HuH-7 (cell line): ENCODE measurements at places on chromosomes 5 and 9.

GRCh38 chr9:129483415-129484351 is 137.2 kb downstream of the C9orf50 start:
- DNase-seq = peak; percentile 85

DNA sequence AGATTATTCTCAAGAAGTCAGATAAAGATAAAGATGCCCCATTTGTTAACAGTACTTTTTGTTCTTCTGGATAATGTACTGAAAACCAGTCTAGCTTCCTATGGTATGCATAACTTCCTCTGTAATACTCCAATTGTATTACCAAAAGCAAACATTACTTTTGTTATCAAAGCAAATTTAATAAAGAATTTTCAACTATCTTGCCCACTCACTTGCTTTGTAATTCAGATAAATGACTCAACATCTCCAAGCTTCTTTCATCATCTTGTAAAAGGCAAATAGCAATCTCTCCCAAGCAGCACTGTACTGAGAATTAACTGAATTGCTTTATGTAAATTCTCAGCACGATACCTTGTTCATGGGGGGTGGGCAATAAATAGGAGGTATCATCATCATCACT is 98.3 kb downstream of the NFIB start:
- DNase-seq = no peak

- no peak for DNase-seq
Observed at GRCh38 chr9:130399768-130400167, 45.0 kb upstream of the ASS1 start.

DNA sequence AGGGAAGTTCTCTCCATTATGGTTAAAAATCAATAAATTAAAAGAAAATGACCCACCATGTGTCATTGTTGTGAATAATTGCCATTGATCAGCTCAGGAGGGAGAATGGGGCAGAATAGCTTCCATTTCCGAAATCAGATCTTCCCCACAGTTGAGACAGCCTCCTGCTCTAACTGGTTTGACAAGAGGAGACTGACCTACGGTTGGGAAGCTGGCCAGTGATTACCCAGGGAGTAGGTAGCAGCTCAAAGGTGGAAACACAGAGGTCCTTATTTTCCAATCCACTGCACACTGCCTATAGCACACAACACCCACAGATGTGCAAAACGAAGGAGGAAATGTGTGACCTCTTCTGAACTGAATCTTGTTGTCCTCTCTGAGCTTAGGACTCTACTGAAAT is 69.0 kb upstream of the DAPK1 start:
- DNase-seq = no peak

DNA sequence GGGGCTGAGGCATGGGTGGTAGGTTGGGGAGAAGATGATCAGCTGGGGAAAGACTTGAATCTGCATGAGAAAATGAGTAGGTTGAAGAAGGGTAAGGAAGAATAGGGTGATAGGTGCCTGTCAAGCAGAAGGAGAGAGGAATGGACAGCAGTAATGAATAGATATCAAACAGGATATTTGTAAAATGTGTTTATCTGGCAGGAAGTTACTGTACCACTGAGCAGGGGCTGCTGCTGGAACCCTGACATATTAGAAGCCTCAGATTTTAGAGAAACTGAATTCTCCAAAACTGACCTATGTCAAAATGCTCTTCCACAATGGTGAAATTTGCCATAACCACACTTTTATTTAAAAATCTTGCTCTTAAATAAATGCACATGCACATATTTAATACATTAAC is 41.0 kb downstream of the CCDC192 start:
- no peak for DNase-seq

DNA sequence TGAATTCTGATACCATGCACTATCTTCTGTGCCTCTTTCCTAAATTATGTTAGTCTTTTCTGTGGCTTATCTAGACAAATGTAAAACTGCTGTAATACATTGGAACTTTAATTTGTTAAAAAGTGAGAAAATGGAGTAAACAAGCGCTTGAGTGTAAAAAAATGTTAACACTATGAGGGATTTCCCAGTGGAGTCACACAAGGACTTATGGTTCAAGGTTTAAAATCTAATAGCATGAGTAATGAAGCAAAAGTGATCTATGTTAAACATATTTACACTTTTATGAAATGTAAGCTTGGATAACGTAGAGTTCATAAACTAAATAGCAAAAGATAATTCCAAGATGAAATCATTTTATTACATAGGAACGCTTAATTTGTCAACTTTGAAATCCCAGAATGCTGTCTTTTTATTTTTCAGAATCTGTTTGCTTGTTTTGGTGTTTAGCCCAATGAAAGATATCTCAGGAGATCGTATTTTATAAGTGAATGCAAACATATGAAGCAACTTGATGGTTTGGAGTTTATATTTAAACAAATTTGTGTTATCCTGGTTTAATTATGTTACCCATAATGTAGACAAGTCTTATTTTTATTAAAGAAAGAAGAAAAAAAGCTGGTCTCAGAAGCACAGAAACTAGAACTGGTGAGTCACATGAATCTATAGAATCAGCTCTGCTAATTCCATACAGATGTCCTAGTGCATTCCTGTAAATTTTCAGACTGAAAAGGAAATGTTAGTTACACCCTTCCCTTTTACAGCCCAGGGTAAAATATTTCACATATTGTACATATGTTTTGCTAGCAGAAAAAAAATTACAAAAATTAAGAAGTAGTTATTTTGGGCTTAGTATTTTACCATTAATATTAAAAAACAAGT is 34.2 kb upstream of the FBN2 start:
- DNase-seq = no peak

DNA sequence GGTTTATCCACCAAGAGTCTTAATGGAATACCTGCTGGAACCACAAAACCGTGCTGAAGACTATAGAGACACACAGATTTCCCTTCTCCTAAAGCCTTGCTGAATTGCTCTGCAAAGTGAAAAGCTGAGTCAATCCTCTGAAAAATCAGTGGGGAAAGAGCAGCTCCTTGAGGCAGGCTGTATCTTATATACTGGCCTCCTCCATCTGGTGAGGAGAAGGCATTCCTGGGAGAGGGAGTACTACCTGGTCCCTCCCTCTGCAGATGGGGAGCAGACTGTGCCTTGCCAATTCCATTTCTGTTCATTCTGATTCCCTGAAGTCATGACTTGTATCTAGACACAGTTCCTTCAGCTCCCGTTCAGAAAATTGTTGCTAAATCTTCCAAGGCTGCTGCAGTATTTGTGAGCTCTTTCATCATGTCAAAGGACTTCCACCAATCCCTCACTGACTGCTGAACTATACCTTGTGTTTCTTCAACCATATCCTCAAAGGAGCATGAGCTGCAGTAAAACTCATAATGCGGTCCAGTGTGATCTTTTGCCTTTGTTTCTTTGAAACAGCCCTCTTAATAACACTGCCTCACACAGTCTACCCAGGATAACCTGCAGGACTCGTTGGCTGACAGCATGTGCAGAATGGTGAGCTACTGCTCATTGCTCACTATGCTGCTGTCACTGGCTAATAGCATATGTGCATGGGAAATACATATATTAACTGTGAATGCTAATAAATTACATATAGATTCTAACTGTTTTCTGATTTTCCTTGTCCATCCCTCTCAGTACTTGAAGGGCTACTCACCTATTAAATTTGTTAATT is 84.5 kb downstream of the FOXD1 start:
- DNase-seq = no peak

DNA sequence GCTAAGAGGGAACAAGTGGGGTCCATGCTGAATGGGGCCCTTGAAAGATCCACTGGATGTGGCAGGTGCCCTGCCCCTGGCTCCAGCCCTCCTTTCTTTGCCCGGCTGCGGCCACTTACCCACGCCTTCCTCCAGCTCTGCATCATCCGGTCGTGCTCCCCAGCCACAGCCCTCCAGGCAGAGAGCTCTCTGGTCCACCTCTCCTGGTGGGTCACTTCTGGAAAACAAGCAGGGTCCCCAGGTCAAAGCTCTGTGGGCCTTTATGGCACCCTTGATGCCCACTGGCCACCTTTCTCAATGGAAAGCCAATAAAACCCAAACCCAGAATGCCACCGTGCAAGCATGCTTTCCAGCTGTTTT is 45.0 kb downstream of the SECISBP2 start:
- no peak for DNase-seq

DNA sequence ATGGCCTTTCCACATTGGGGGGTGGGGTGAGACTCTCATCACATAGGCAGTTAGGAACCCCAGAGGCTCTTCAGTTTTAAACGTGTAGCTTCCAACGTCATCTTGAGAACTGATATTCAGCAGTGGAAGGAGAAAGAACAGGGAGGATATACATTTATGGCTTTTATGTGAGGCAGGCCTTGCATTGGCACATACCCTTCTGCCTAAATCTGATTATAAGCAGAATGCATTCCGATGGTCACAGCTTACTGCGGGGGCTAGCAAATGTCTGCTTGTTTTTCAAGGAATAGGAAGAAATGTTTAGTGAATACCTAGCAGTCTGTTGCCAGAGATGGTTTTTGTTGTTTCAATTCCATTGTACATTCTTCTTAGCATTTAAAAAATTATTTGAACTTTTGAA is 98.9 kb upstream of the DHFR start:
- DNase-seq = no peak

- no peak for DNase-seq
Observed at GRCh38 chr9:120265791-120266190, 314.2 kb downstream of the CDK5RAP2 start.

DNA sequence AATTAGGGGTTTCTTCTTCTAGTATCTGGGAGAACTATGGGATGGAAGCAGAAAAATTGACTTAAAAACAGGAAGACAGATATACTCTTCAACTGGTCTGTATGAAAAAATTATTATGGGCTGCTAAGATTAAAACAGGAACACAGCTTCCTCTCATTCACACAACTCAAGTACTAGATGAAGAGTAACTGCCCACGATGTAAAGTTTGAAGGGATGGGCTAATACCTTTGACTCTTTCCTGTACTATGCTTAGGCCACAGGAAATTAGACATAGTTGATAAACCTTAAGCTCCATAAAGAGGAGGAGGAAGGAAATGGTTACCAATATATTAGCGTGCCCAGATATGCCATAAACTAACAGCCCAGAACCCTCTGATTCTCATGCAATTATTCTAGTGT is 88.6 kb downstream of the ANKRD31 start:
- no peak for DNase-seq

- peak; percentile 0 for DNase-seq
Observed at GRCh38 chr5:92050970-92051369, 667.9 kb upstream of the ARRDC3 start.

DNA sequence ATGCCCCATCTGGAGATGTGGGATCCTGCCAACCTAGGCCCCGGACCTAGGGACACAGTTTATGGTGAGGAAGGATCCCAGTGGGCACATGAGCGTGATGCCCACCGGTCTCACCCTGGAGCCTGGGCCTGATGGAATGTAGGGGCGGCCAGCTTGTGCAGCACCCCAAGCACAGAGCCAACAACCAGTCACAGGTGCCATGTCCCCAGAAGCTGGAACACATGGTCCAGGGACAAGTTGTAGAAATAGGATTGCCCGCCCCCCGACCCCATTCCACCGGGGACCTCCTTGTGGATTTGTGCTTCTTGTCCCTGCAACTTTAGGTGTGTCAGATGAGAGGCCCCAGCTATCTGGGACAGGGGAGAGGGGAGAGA is 48.9 kb downstream of the C9orf50 start:
- DNase-seq = no peak

DNA sequence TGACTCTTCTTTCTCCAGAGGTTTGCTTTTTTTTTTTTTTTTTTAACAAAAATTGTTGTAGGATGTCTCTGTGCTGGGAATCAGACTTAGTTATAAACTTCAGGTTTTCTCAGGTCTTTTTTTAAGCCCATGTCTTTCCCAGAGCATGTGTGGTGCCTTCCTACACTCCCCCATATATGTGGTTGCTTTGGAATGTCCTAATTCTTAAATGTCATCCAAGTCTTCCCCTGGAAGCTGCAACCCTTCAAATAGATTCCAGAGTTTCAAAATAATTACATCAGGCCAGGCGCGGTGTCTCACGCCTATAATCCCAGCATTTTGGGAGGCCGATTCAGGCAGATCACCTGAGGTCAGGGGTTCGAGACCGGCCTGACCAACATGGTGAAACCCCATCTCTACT is 73.2 kb upstream of the FAM120A start:
- no peak for DNase-seq

- no peak for DNase-seq
Observed at GRCh38 chr5:149062371-149063016, 368 bp downstream of the SH3TC2 start.

DNA sequence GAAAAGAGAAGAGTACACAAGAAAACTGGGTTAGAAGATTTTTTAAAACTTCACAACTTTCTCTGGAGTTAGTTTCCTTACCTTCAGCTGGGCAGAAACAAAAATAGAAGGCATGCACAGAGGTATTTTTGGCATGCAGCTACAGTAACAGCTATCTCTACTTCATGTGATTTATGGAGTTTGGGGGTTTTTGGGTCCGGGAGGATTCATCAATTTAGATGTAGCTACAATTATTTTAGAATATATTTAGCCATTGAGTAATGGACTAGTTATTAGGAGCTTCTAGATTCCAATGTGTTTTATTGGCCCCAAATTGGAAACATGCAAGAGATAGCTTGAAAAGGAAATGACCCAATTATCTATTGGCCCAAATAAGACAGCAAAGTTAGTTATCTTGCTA is 91.6 kb upstream of the TNFAIP8 start:
- DNase-seq = no peak

- DNase-seq = no peak
Observed at GRCh38 chr5:142842994-142843905, 73.1 kb downstream of the ARHGAP26 start.

- DNase-seq = no peak
Observed at GRCh38 chr9:32926911-32927310, 74.5 kb downstream of the APTX start.

GRCh38 chr5:40465416-40465815 is 214.3 kb upstream of the PTGER4 start:
- no peak for DNase-seq

DNA sequence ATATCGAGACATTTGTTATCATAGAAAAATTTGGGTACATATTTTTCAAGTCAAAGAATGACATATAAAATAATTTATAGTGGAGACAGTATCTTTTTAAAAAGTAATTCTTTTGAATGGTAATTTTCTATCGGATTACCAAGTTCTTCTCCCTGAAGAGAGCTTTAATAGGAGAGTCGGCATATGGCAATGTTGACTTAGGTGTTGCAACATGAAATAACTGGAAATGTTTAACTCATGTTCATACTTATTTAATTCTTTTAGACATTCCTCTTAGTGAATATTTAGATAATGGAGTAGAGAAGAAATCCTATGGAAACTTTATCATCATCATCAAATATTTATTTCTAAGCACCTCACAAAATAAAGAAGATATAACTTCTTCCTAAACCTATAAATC is 118.2 kb upstream of the CTNND2 start:
- DNase-seq = no peak

DNA sequence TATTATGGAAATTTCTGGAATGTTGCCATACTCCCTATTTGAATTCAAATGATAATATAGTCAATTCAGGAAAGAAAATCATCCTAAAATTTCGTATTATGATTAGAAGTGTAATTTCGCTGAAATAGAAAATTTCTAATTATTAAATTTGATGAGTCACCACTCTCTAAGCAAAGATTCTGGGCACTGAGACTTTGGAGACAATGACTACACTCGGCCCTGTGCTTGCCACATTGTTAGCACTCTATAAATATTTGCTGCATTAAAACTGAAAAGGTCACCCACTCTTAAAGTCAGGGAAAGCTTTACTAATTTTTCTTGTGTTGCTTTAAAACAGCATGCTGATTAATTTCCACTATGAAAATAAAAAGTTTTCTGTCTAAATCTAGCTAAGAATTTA is 240.3 kb downstream of the TLE4 start:
- DNase-seq = no peak

GRCh38 chr5:16551628-16552027 is 65.2 kb downstream of the RETREG1 start:
- DNase-seq = no peak

- DNase-seq = no peak
Observed at GRCh38 chr9:7967093-7967827, 167.7 kb upstream of the DMAC1 start.
